BE2C (cell line): ENCODE measurements at places on chromosomes 4 and X.
A peak's percentile ranks its signal among the peaks of the same experiment; 100 is the strongest.

DNA sequence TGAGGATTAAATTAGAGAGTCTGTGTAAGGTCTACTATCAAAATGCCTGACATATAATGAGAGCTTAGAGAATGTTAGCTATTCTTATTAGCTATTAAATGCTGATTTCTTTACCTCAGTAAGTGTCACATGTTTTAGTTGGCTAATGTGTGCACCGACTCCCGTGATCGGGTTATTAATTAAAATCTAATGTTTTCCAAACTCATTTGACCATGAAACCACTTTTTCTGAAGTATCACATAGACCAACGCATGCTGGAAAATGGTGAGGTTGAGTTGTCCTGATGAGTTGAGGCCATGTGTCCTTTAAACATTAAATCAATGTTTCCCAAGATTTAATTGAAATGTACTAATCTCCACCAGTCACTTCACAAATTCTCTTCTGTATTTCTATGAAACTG lies 84.8 kb upstream of the C1QTNF7 start:
- no peak for DNase-seq

DNA sequence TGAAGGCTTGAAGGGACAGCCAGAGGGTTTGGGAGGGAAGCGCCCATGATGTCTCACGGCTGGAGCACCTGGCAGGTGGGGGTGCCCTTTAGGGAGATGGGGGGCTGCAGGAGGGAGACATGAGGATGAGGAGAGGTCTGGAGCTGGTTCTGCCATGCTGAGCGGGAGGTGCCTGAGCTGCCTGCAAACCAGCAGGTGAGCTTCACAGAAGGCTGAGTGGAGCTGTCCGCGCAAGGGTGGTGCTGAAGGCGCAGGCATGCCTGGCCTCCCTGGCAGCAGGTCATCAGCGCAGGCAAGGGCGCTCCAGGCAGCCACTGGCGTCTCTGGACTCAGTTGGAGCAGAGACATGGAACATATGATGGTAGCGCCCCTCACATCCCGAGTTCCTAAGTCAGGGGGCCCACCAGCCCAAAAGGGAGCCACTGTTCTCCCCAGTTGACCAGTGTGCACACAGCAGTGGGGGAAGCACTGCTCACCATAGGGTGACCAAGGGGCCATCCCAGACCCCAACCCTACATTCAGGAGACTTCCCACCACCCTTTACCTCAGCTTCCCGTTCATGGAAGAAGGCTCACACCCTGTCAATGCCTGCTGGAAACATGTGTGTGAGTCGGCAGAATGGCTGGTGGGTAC lies 25.8 kb downstream of the ADRA2C start:
- DNase-seq, result no peak

DNA sequence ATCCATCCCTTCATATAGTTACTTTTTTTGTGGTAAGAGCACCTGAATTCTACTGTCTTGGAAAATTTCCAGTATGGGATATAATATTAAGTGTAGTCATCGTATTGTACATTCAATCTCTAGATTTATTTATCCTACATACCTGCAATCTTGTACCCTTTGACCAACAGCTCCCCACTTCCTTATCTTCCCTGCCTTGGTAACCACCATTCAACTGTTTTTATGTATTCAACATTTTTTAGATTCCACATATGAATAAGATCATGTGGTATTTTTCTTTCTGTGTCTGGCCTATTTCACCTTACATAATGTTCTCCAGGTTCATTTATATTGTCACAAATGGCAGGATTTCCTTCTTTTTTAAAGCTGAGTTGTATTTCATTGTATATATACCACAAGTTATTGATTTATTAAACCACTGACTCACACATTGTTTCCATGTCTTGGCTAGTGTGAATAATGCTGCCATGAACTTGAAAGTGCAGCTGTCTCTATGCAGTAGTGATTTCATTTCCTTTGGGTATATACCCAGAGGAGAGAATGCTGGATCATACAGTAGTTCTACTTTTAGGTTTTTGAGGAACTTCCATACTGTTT lies 572.5 kb downstream of the MAGEB5 start:
- no peak for DNase-seq

GRCh38 chr4:41725254-41725653 lies 23.3 kb downstream of the PHOX2B start:
- peak; percentile 32 for DNase-seq

- DNase-seq, result no peak
Measured at GRCh38 chr4:88240297-88240714, 44.1 kb downstream of the PPM1K start.

- no peak for DNase-seq
Measured at GRCh38 chr4:17188125-17188524, 289.7 kb upstream of the LDB2 start.

GRCh38 chrX:29143756-29144155 lies 556.5 kb downstream of the IL1RAPL1 start:
- DNase-seq, result no peak

DNA sequence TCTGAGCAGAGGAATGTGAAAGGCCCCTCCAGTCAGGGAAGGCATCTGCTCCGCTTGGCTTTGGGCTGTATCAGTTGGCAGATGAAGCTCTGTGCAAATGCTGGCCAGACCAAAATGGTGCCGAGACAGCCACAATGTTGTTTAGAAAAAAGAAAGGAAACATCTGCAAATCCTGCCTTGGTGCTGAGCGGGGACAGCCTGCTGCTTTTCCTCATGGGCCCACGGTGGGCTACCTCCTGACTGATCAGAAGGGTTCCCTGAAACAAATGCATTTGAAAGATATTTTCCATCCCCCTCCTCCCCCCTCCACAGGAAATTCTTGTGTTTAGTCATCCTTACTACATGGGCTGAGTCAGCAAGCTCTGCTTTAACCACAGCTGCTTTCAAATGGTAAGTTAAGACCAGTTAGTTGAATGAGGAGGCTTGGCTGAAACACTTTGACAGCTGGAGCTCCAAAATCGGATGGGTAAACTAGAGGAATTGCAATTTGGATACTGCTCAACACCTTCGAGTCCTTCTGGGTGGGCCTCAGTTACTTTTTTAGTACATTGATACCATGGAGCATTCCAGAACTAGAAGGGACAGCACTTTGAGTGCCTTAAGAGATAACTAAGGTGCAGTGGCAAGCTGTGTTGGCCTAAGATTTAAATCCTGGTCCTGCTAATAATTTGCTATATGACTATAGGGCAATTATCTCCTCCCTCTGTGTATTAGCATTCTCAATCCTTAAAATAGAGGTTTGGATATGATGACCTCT lies 36.0 kb downstream of the PLAC1 start:
- DNase-seq, result no peak

- DNase-seq, result no peak
Measured at GRCh38 chr4:176432811-176433540, 113.2 kb downstream of the SPCS3 start.

DNA sequence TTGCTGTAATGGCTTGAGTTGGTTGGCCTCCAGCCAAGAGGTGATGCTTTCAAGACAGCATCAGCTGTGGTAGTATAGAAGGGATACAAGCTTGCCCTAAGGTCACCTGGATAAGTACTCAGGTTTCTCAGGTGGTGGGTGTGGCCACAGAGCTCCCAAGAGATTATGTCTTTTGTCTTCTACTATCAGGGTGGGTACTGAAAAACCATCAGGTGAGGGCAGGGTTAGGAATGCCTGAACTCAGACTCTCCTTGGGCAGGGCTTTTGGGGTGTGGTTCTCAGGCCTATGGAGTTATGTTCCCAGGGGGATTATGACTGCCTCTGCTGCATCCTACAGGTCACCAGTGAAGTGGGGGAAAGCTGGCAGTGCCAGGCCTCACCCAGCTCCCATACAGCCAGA lies 654.6 kb upstream of the GALNT7 start:
- DNase-seq, result peak; percentile 17

- no peak for DNase-seq
Measured at GRCh38 chrX:70009049-70009448, 40.7 kb downstream of the AWAT2 start.

DNA sequence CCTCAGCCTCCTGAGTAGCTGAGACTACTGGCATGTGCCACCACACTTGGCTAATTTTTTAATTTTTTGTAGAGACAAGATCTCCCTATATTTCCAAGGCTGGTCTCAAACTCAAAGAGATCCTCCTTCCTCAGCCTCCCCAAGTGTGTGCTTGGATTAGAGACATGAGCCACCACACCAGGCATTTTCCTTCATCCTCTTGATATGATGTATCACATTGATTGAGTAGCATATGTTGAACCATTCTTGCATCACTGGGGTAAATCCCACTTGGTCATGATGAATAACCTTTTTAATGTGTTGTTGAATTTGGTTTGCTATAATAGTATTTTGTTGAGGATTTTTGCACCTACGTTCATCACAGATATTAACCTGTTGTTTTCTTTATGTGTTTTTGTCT lies 24.2 kb upstream of the PPM1K start:
- no peak for DNase-seq

DNA sequence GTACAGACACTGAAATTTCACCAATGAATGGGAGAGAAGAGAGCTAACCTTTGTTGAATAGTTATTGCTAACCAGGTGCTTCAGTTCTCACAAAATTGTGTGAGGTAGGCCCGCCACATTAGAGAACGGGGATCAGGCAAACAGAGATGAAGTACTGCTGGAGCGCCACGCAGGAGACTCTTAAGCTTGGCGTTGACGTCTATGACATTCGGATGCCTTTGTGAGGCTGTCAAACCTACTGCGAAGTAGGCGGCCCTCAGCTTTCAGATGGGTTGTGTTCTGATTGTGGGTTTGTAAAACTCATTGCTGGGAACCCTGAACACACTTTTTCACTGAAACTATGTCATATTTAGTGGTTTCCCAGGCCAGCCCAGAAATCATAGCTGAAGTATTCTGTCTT lies 173.6 kb downstream of the CBR4 start:
- no peak for DNase-seq

- no peak for DNase-seq
Measured at GRCh38 chr4:138716559-138717335, 298.8 kb upstream of the NOCT start.

DNA sequence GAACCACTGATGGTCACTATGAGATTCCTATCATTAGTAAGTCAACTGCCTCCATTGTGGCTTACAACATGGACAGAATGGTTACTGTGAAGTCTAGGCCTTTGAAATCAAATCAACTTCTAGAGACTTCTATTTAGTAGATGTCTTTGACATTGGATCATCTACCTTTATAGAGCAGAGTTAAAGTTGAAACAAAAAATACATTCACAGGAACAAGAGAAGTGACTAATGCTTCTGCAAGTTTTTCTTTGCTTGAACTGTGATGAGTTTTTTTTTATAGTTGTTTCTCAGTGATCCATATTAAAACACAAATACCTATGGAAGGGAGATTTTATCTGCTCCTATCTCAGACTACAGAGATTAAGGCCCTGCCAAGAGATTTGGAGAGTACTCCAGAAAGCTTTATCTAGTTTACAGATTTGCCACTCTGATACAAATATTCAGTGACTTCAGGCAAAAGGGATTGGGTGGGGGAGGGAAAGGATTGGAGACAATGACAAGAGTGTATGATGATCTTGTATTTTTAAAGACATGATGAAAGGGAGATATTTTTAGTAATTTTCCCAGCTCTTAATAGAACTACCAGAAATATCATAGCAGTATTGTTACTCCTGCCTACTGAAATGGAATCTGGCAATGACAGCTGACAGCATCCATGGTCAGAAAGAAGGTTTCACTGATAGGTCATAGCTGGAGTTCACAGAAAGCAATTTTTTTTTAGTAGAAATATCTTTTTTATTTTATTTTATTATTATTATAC lies 16.0 kb upstream of the EPGN start:
- no peak for DNase-seq

GRCh38 chr4:32142075-32142474 lies 1421.9 kb downstream of the PCDH7 start:
- DNase-seq, result no peak

DNA sequence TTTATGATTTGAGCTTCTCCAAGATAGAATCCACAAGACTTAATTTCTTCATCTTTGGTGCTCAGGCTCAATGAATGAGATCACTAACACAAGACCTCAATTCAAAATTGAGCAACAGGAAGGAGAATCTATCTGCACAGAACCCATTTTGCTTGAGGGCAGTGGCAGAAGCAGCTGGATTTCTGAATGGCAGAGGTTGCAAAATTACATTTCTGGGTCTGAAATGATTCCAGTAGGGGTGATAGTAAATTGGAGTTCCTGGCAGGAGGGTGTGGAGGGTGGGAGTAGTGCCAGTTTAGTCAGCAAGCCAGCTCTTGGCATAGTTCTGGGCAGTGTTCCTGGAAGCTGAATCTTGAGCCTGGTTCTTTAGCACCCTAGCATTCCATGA lies 281.1 kb downstream of the SLC7A11 start:
- DNase-seq, result no peak

- DNase-seq, result no peak
Measured at GRCh38 chr4:4502694-4503311, 39.0 kb downstream of the STX18 start.

- peak; percentile 77 for DNase-seq
Measured at GRCh38 chr4:147518846-147519767, 38.2 kb downstream of the EDNRA start.

GRCh38 chr4:122489061-122489460 lies 32.5 kb upstream of the IL2 start:
- DNase-seq, result no peak

DNA sequence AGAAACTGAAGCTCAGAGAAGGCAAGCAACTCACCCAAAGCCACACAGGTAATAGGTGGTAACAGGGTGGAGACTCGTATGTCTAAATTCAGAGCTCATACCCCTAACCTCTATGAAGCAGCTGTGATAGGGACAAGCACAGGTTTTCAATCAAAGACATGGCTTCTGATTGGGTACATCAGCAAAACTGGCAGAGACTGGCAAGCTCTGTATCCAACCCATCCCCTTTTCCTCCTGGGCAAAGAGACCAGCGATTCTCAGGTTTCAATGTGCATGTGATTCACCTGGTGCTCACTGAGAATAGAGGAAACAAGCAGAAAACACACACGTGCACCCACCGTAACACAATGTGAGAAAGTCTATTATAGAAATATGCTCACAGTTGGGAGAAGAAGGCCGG lies 153.0 kb downstream of the SMIM20 start:
- no peak for DNase-seq

DNA sequence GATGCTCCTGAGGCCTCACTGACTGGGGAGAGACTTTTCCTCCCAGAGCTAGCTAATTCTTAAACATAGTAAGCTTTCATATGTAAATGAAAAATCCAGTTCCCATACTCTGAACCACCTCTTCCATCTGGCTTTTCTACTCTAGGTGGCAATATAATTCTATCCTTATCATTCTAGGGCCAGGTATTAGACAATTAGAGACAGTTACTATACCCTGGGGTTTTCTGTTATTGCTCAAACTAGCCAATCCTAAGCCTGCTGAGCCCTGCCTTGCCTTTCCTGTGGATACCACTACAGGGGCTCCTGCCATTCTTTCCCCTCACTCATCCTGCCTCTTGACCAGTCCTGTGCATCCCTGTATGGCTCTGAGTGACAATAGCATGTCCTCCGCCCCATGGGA lies 552.0 kb downstream of the STIM2 start:
- no peak for DNase-seq
